ENCODE measurements at places on chromosomes 13 and 19. TPM values are rescaled to one million over a fixed set of nuclear protein-coding genes. Genes with fewer than 3 reads are reported as not detected.

The TGFBR3L gene
- 6.3 TPM for total RNA-seq

The SPHK2 gene
- 12.9 TPM for total RNA-seq

The NLRP9 gene
- not detected for total RNA-seq

The SYNE4 gene
- total RNA-seq = 1.2 TPM

The ING1 gene
- total RNA-seq = 9.7 TPM

The RNF17 gene
- not detected for total RNA-seq

The KDELR1 gene
- total RNA-seq = 205 TPM

The OR2Z1 gene
- total RNA-seq = not detected

The MEIS3 gene
- 23.1 TPM for total RNA-seq

The TEX29 gene
- total RNA-seq = not detected

The VPS36 gene
- 15.8 TPM for total RNA-seq

The ZNF439 gene
- total RNA-seq = 9.3 TPM

The NCAN gene
- 0.08 TPM for total RNA-seq

The GPR4 gene
- 0.48 TPM for total RNA-seq

The A1BG gene
- total RNA-seq = 69.1 TPM

Measured in epithelial cell of alveolus of lung (primary cell).